ENCODE measurements at places on chromosomes 6 and 20.

DNA sequence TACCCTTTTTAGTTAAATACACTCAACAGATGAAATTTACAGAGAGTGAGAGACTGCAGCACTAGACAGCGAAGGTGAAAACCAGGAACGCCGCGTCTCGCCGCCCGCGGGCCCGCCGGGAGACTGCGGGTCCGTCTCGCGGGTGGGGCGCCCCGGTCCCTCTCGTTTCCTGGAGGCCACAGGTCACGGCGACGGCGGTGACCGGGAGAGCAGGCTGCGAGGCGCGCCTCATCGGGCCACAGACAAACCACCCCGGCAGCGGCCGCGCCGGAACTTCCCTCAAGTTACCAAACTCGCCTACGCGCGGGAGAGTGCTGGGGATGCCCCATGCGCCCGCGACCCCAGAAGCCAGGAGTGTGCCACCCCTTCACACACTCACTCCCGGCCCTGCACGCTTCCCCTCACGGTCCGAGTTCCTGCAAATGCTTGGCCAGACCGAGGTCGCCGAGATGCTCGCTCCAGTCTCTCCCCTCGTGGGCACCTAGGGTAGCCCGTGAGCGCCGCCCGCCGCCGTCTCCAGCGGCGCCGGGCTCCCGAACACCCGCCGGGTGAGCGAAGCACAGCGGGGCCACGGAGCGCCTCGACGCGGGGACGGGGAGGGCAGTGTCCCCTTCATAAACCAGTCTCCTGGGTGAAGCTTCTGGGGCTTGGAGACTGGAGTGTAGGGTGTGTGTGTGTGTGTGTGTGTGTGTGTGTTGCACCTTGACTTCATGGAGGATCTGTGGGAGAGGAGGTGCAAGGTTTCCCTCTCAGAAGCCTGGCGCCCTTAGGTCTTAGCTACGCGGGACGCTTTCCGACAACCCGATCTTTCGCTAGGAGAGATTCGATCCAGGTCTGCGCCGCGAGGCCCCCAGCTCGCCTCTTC lies 1.4 kb downstream of the BACH2 start:
- no peak for DNase-seq

- DNase-seq, result no peak
Observed at GRCh38 chr6:52391599-52391998, 28.5 kb upstream of the EFHC1 start.

GRCh38 chr6:146408583-146408982 lies 135.1 kb upstream of the RAB32 start:
- DNase-seq, result no peak

GRCh38 chr6:168530653-168531071 lies 89.7 kb downstream of the SMOC2 start:
- no peak for DNase-seq

DNA sequence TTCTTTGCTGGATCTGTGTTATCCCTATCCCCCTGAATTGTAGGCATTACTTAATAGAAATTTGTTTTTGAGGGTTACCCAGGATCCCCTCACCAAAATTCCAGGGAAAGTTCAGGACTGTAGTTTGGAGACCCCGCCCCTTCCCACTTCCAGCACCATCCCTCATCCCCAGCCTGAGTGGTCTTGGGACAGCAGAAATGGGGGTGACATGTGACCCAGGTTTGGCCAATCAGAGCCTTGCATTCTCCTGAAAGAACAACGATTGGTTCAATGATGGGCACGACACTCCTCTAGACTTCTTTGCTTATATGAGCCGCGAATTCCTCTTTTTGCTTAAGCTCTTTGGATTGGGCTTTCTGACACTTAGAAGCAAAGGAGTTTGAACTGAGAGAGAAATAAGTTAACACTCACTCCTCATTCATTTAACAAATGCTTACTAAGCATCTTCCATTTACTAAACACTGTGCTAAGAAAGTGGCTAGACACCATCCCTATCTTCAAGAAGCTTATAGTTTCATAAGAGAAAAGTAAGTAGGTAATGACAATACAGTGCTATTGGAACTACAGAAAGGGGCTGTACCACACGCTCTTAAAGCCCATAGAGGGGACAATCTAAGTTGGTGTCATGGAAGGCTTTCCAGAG lies 24.9 kb upstream of the PAQR8 start:
- no peak for DNase-seq

DNA sequence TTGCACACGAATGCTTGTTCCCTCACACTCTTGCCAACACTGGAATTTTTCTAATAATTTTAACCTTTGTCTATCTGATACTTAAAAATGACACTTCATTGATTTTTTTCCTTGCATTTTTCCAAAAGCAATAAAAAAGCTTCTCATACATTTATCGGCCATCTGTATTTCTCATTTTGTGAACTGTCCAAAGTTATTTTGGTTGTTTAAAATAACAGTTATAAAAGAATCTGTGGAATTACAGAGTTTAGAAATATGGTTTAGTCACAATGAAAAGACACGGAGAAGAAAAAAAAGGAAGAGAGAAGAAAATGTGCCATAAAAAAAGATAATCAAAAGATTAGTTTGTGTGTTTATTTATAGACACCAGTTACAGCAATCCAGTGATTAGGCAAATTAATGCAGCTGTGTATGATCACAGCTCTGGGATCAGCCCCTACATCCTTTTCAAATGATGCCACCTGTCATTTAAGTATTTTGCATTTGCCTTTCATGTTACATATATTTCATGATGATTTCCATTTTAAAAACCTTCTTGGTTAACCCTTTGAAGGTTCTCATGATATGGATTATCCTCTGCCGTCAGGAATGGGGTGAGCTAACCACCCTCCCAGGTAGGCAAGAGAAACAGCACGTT lies 171.7 kb downstream of the BACH2 start:
- no peak for DNase-seq

- DNase-seq, result no peak
Observed at GRCh38 chr6:150299873-150300485, 68.8 kb upstream of the IYD start.

DNA sequence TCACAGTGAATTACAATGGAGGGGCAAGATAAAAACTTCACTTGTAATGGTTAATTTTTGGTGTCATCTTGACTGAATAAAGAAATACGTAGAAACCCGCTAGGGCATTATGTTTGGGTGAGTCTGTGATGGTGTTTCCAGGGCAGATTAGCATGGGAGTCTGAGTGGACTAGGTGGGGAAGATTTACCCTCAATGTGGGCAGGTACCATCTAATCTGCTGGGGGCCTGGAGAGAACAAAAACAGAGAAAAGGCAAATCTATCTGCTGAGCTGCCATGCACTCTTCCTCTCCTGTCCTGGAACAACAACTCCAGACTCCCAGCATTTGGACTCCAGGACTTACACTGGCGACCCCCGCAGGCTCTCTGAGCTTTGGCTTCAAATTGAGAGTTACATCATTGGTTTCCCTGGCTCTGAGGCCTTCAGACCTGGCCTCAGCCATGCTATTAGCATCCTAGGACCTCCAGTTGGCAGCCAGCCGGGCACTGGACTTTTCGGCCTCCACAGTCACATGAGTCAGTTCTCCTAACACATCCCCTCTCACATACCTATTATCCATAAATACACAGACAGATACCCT lies 19.7 kb downstream of the NINL start:
- DNase-seq, result no peak

DNA sequence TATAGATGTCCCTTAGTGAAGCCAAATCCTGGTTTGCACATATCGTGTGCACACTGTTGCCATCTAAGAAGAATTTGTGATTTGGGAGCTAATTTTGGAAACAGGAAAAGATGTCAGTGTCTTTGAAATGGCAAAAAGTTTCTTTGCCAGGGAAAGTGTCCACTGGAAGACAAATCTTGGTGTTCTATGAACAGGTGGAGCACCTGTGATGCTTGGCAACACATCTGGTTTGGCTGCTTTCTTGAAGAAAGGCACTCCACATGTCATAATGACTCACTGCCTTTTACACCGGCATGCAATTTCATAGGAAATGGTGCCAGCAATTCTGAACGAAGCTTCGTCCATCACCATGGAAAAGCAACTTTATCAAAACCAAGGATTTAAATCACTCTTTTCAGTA lies 1040.0 kb upstream of the MAP3K7 start:
- no peak for DNase-seq

GRCh38 chr6:14717307-14717706 lies 528.6 kb upstream of the JARID2 start:
- no peak for DNase-seq

GRCh38 chr20:53287357-53288042 lies 306.1 kb downstream of the ZNF217 start:
- no peak for DNase-seq

Measured in HTR-8/SVneo (cell line).